ENCODE measurements at places on chromosomes 7 and 10. TPM values are rescaled to one million over a fixed set of nuclear protein-coding genes. Genes with fewer than 3 reads are reported as not detected.

The NUDT1 gene
- total RNA-seq, result 21.3 TPM

The LRRN3 gene
- total RNA-seq, result 41.5 TPM

The GFRA1 gene
- total RNA-seq, result not detected

The AOC1 gene
- not detected for total RNA-seq

The PIP gene
- not detected for total RNA-seq

The MYH16 gene
- total RNA-seq, result not detected

The HOXA13 gene
- not detected for total RNA-seq

The EPO gene
- total RNA-seq, result not detected

The SFTPA1 gene
- total RNA-seq, result not detected

The DRGX gene
- total RNA-seq, result not detected

Measured in CD4-positive, alpha-beta memory T cell (primary cell).